Thyroid gland (tissue), 4 donors: ENCODE measurements at places on chromosomes 7 and 10. TPM values are rescaled to one million over a fixed set of nuclear protein-coding genes. Genes with fewer than 3 reads are reported as not detected.
A peak's percentile ranks its signal among the peaks of the same experiment; 100 is the strongest.

- H3K27ac ChIP-seq, result no peak overlapping the region
- DNase-seq, result no peak
- H3K4me1 ChIP-seq, result no peaks in the 10 kb centered on the region
- H3K36me3 ChIP-seq, result no peaks in the 10 kb centered on the region
Measured at GRCh38 chr10:2077231-2077630, 339.9 kb upstream of the ADARB2 start.

Gene ZCCHC24
- total RNA-seq, result 30.7 TPM

- H3K4me3 ChIP-seq, result no peak overlapping the region
- DNase-seq, result no peak
- no peaks in the 10 kb centered on the region for H3K36me3 ChIP-seq
- peaks cover 18% of the 10 kb centered on the region for H3K4me1 ChIP-seq
- no peaks in the 10 kb centered on the region for H3K27me3 ChIP-seq
Measured at GRCh38 chr10:31926765-31927564, 1.7 kb downstream of the ARHGAP12 start.

- no peak for DNase-seq
- no peaks in the 10 kb centered on the region for H3K4me1 ChIP-seq
- H3K27me3 ChIP-seq, result no peaks in the 10 kb centered on the region
- H3K27ac ChIP-seq, result no peak overlapping the region
- no peak overlapping the region for H3K4me3 ChIP-seq
- H3K36me3 ChIP-seq, result no peaks in the 10 kb centered on the region
Measured at GRCh38 chr7:25272265-25272664, 44.0 kb upstream of the NPVF start.

Gene EVX1
- total RNA-seq, result not detected

- H3K27ac ChIP-seq, result no peak overlapping the region
- no peak overlapping the region for H3K4me3 ChIP-seq
- H3K4me1 ChIP-seq, result peaks cover 36% of the 10 kb centered on the region
- no peaks in the 10 kb centered on the region for H3K36me3 ChIP-seq
Measured at GRCh38 chr10:3857318-3857717, 72.3 kb upstream of the KLF6 start.

- peak; percentile 31 for DNase-seq
- H3K4me1 ChIP-seq, result peaks cover 24% of the 10 kb centered on the region
- peak overlapping the region; percentile 66 for H3K4me3 ChIP-seq
- H3K27ac ChIP-seq, result peak overlapping the region; percentile 88
- H3K36me3 ChIP-seq, result no peaks in the 10 kb centered on the region
Measured at GRCh38 chr10:60731134-60731885, 47.0 kb upstream of the CDK1 start.

Gene CFAP58
- 1.0 TPM for total RNA-seq

DNA sequence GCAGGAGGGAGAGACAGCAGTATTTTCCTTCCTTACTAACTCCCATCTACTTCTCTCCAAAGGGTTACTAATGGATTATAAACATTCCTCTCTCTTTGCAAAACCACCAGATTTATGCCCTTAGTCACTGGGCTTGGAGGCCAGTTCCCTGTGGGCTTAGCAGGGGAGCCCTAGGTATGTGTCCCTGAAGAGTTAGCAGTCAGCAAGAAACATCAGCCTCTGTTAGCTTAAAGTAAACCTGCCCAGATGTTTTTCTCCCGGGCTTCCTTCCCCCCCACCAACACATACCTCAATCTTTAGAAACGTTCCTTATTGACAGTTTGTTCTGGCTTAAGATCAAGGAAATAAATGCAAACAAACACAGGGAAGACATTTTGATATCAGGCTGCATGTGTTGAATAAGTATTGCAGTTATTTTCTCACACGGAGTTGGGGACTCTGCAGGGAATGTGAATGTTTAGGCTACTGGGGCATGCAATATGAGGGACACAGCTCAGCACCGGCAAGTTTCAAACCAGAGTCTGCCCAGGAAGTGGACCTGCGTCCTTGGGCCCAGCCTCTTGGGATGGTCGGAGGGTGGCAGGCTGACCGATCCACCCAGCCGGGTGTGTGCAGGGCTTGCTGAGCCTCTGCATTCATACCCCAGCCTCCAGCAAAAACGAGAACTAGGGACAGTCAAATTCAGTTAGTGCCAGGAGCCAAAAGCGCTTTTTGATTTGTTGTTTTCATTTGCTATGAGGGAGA lies 252.0 kb upstream of the GRB10 start:
- no peaks in the 10 kb centered on the region for H3K4me1 ChIP-seq
- no peaks in the 10 kb centered on the region for H3K27me3 ChIP-seq
- H3K36me3 ChIP-seq, result no peaks in the 10 kb centered on the region

- H3K4me3 ChIP-seq, result no peak overlapping the region
- H3K36me3 ChIP-seq, result no peaks in the 10 kb centered on the region
- no peak for DNase-seq
- H3K27ac ChIP-seq, result no peak overlapping the region
Measured at GRCh38 chr10:88241501-88241900, 341.6 kb downstream of the RNLS start.

- H3K4me1 ChIP-seq, result peaks cover 11% of the 10 kb centered on the region
- no peaks in the 10 kb centered on the region for H3K27me3 ChIP-seq
- H3K4me3 ChIP-seq, result no peak overlapping the region
- no peak for DNase-seq
- H3K27ac ChIP-seq, result no peak overlapping the region
- H3K36me3 ChIP-seq, result no peaks in the 10 kb centered on the region
Measured at GRCh38 chr7:30708983-30709382, 26.7 kb upstream of the CRHR2 start.

GRCh38 chr7:100080907-100081534 lies 502 bp downstream of the ZNF3 start:
- peak overlapping the region; percentile 83 for H3K27ac ChIP-seq
- peak; percentile 9 for DNase-seq
- H3K4me3 ChIP-seq, result peak overlapping the region; percentile 85
- peaks cover 21% of the 10 kb centered on the region for H3K4me1 ChIP-seq
- no peaks in the 10 kb centered on the region for H3K27me3 ChIP-seq

- H3K27me3 ChIP-seq, result no peaks in the 10 kb centered on the region
- H3K4me1 ChIP-seq, result no peaks in the 10 kb centered on the region
- H3K36me3 ChIP-seq, result peaks cover 42% of the 10 kb centered on the region
- no peak for DNase-seq
- H3K27ac ChIP-seq, result no peak overlapping the region
Measured at GRCh38 chr7:139079861-139080260, 29.7 kb downstream of the ZC3HAV1 start.

Gene COL28A1
- total RNA-seq, result 0.54 TPM

DNA sequence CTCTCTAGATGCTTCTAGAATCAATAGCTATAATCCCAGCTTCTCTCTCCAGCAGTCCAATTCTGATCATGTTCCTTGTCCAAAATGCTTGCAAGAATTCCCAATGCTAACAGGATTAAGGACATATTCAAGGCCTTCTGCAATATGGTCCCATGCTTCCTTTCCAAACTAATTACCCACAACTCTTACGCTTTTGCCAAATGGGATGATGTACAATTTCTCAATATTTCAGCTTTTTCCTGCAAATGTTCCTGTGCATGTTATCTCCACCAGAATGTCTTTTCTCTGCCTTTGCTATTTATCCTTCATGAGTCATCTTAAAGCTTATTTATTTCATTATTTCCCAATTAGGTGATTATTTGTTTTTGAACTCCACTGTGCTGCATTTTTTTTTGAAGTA lies 556.4 kb downstream of the SORCS1 start:
- no peaks in the 10 kb centered on the region for H3K4me1 ChIP-seq
- no peak for DNase-seq
- no peak overlapping the region for H3K27ac ChIP-seq
- H3K4me3 ChIP-seq, result no peak overlapping the region

Gene CDCA7L
- 24.9 TPM for total RNA-seq

- H3K27me3 ChIP-seq, result no peaks in the 10 kb centered on the region
- no peak overlapping the region for H3K4me3 ChIP-seq
- peak; percentile 80 for DNase-seq
Measured at GRCh38 chr10:120962756-120963593, 111.8 kb downstream of the WDR11 start.

GRCh38 chr10:113042868-113043267 lies 92.8 kb downstream of the TCF7L2 start:
- no peak overlapping the region for H3K4me3 ChIP-seq
- H3K36me3 ChIP-seq, result no peaks in the 10 kb centered on the region
- H3K4me1 ChIP-seq, result peaks cover 18% of the 10 kb centered on the region

Gene GPR158
- 1.5 TPM for total RNA-seq

DNA sequence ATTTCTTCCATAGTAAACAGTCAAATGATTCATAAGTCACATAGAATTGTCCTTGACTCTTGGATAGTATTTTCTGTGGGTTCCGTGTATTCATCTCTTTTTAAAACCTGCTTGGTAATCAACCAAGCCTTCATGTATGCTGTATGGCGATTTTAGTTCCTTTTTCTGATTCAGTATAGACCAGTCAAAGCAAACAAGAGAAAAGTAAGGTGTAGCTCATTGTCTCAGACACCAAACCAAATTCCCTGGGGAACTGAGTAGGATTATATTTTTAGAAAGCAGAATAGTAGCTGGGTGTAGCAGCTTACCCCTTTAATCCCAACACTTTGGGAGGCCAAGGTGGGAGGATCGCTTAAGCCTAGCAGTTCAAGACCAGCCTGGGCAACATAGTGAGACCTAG lies 240.5 kb downstream of the BBS9 start:
- H3K27ac ChIP-seq, result no peak overlapping the region
- no peak overlapping the region for H3K4me3 ChIP-seq
- no peak for DNase-seq
- H3K4me1 ChIP-seq, result no peaks in the 10 kb centered on the region
- H3K36me3 ChIP-seq, result no peaks in the 10 kb centered on the region

GRCh38 chr10:116740971-116741370 lies 1.4 kb downstream of the HSPA12A start:
- peak overlapping the region; percentile 80 for H3K27ac ChIP-seq
- peak; percentile 35 for DNase-seq
- no peaks in the 10 kb centered on the region for H3K27me3 ChIP-seq
- H3K36me3 ChIP-seq, result no peaks in the 10 kb centered on the region
- H3K4me3 ChIP-seq, result peak overlapping the region; percentile 96

GRCh38 chr10:107064075-107064474 lies 100.4 kb downstream of the SORCS1 start:
- no peaks in the 10 kb centered on the region for H3K36me3 ChIP-seq
- DNase-seq, result no peak
- no peak overlapping the region for H3K4me3 ChIP-seq
- no peaks in the 10 kb centered on the region for H3K27me3 ChIP-seq
- no peaks in the 10 kb centered on the region for H3K4me1 ChIP-seq
- H3K27ac ChIP-seq, result no peak overlapping the region

Gene CNTNAP2
- 0.29 TPM for total RNA-seq

- H3K27ac ChIP-seq, result no peak overlapping the region
- DNase-seq, result no peak
- no peaks in the 10 kb centered on the region for H3K4me1 ChIP-seq
Measured at GRCh38 chr10:126508535-126509040, 120.3 kb upstream of the ADAM12 start.

GRCh38 chr10:93160829-93161228 lies 87.1 kb downstream of the CYP26A1 start:
- peaks cover 2% of the 10 kb centered on the region for H3K4me1 ChIP-seq
- no peaks in the 10 kb centered on the region for H3K36me3 ChIP-seq
- no peak overlapping the region for H3K4me3 ChIP-seq
- H3K27ac ChIP-seq, result no peak overlapping the region
- DNase-seq, result peak; percentile 17
- H3K27me3 ChIP-seq, result no peaks in the 10 kb centered on the region

Gene MLXIPL
- total RNA-seq, result 3.7 TPM

GRCh38 chr7:129746857-129747529 lies 135.5 kb downstream of the NRF1 start:
- no peak for DNase-seq
- H3K4me3 ChIP-seq, result no peak overlapping the region
- no peaks in the 10 kb centered on the region for H3K4me1 ChIP-seq
- no peaks in the 10 kb centered on the region for H3K27me3 ChIP-seq
- H3K36me3 ChIP-seq, result no peaks in the 10 kb centered on the region

- no peaks in the 10 kb centered on the region for H3K27me3 ChIP-seq
- no peaks in the 10 kb centered on the region for H3K4me1 ChIP-seq
- H3K27ac ChIP-seq, result no peak overlapping the region
- H3K4me3 ChIP-seq, result no peak overlapping the region
- H3K36me3 ChIP-seq, result no peaks in the 10 kb centered on the region
Measured at GRCh38 chr7:16083931-16084330, 337.4 kb downstream of the CRPPA start.

DNA sequence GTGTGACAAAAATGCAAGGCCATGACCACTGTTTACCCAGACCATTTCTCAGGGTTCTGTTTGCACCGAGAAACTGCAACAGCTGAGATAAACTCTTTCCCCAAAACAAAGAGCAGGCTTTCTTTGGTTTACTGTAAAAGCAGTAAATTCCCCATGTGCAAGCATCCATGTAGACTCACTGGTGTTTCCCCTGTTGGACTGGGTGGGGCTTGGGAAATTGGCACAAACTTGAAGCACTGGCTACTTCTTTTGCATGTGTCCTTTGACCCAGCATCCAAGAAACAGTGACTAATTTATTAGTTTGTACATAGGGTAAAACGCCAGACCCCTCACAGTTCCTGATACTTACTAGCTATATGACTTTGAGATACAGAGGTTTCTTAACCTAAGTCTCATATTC lies 12.3 kb downstream of the IQUB start:
- H3K4me1 ChIP-seq, result peaks cover 14% of the 10 kb centered on the region
- peak overlapping the region; percentile 65 for H3K27ac ChIP-seq
- no peak overlapping the region for H3K4me3 ChIP-seq
- no peaks in the 10 kb centered on the region for H3K27me3 ChIP-seq
- DNase-seq, result peak; percentile 87

DNA sequence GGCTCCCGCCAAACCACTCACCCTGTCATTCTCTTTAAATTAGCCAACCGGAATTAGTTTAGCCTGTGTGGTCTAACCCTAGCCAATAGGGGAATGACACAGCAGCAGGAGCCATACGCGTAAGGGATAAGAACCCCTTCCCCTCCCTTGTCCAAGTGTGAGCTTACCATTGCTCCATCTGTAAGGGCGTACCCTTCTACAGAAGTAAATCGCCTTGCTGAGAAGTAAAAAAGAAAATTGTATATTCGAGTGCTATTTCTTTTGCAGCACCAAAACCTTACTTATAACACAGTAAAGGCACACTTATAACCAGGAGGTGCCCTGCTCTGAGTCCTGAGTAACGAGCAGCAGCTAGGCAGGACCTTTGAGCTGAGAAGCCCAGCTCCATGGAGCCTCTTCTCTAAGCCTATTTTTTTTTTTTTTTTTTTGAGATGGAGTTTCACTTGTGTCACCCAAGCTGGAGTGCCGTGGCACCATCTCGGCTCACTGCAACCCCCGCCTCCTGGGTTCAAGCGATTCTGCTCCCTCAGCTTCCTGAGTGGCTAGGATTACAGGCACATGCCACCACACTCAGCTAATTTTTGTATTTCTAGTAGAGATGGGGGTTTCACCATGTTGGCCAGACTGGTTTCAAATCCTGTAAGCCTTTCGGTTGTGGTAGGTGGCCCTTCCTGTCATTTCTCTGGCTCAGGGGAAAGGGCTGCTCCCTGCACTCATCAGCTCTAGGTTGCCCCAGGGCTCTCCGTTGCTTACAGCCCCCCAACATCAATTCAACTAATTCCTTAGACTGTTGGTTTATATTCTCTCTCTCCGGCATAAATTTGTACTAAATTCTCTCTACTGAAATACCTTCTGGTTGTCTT lies 73.3 kb downstream of the NSUN6 start:
- H3K4me1 ChIP-seq, result no peaks in the 10 kb centered on the region
- H3K36me3 ChIP-seq, result peaks cover 8% of the 10 kb centered on the region
- H3K4me3 ChIP-seq, result no peak overlapping the region
- H3K27me3 ChIP-seq, result no peaks in the 10 kb centered on the region
- no peak overlapping the region for H3K27ac ChIP-seq

Gene MCMBP
- 79.1 TPM for total RNA-seq
